ENCODE measurements at places on chromosomes 3 and 15.
A peak's percentile ranks its signal among the peaks of the same experiment; 100 is the strongest.

GRCh38 chr3:151306168-151306810 is 10.3 kb downstream of the GPR87 start:
- no peak for DNase-seq

DNA sequence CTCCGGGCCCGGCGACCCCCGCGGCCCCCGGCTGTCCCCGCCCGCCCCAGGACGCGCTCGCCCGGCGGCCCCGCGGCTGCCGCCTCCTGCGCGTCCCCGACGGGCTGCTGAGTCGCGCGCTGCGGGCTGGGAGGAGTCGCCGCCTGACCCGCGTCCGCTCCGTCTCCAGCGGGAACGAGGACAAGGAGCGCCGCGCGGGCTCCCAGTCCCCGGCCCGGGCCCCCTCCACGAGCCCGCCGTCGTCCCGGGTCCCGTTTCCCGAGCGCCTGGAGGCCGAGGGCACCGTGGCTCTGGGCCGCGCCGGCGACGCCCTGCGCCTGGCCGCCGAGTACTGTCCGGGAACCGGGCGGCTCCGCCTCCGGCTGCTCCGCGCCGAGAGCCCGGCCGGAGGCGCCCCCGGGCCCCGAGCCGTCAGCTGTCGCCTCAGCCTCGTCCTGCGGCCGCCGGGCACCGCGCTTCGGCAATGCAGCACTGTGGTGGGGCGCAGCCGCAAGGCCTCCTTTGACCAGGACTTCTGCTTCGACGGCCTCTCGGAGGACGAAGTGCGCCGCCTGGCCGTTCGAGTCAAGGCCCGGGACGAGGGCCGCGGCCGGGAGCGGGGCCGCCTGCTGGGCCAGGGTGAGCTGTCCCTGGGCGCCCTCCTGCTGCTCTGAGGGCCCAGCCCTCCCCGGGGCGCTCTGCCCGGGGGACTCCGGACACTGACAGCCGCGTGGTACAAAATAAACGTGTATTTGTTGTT is 1.5 kb downstream of the C2CD4A start:
- DNase-seq = peak; percentile 79

- DNase-seq = no peak
Measured at GRCh38 chr3:50249457-50249856, 13.5 kb downstream of the GNAI2 start.

GRCh38 chr3:37214076-37214475 is 39.7 kb upstream of the LRRFIP2 start:
- no peak for DNase-seq

- peak; percentile 37 for DNase-seq
Measured at GRCh38 chr3:69692761-69693160, 46.5 kb upstream of the MITF start.

DNA sequence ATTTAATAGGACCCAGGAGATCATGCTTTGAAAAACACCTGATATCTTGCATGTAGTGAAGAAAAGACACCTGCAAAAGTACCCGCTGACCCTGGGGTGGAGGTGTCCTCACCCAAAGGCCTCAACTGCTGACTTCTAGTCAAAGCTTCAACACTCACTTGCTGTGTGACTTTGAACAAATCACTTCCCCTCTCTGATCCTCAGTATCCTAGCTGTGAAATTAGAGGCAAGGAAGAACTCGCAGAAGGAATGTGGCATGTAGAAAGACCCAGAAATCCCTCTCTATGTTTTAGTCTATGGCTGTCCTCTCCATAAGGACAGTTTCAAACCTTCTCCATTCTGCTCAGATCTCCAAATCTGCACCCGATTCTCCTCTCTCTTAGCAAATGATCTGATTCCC is 52.7 kb upstream of the ATP13A3 start:
- DNase-seq = no peak

- DNase-seq = peak; percentile 54
Measured at GRCh38 chr15:63166219-63166618, 8.9 kb upstream of the RPS27L start.

- DNase-seq = no peak
Measured at GRCh38 chr3:15221574-15222217, 15.7 kb downstream of the CAPN7 start.

DNA sequence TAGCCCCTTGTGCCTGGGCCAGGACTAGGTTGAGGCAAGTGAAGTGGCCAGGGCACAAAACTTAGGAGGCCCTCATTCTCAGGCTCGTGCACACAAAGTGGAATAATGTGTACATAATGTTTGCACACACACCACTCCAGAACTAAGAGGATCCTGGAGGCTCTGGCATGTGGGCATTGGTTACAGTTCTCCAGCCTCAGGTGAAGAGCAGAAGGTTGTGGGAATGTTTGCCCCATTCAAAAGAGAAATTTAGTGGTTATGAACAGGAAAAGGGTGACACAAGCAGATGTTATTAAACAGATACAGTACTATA is 31.3 kb downstream of the ASB7 start:
- DNase-seq = no peak

DNA sequence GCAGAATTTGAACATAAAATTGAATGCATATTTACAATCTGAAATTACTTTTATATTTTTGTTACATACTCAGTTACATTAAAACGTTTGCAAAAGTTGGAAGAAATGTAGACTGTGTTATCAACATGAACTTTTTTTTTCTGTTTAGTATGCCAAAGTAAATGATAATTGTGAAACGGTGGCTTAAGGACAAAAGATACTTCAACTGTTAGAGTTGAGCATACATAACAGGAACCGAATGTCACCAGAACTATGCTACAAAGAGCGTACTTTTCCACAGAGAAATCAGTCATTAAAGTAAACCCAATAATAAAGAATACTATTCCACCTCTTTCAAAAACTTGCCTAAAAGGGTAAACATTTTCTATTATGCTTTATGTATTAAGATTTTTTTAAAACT is 14.3 kb upstream of the DHX36 start:
- no peak for DNase-seq

- DNase-seq = no peak
Measured at GRCh38 chr3:181757694-181758306, 46.1 kb downstream of the SOX2 start.

- no peak for DNase-seq
Measured at GRCh38 chr3:55691141-55691540, 204.0 kb upstream of the WNT5A start.

- DNase-seq = no peak
Measured at GRCh38 chr3:168220556-168220955, 124.8 kb upstream of the GOLIM4 start.

- DNase-seq = peak; percentile 73
Measured at GRCh38 chr3:122299215-122299614, 25.8 kb upstream of the CSTA start.
